ENCODE measurements at places on chromosomes 12 and 14.

- DNase-seq = no peak
Observed at GRCh38 chr12:131755305-131756113, 44.6 kb downstream of the SFSWAP start.

GRCh38 chr14:68958553-68958952, 20.5 kb downstream of the ACTN1 start:
- DNase-seq = no peak

DNA sequence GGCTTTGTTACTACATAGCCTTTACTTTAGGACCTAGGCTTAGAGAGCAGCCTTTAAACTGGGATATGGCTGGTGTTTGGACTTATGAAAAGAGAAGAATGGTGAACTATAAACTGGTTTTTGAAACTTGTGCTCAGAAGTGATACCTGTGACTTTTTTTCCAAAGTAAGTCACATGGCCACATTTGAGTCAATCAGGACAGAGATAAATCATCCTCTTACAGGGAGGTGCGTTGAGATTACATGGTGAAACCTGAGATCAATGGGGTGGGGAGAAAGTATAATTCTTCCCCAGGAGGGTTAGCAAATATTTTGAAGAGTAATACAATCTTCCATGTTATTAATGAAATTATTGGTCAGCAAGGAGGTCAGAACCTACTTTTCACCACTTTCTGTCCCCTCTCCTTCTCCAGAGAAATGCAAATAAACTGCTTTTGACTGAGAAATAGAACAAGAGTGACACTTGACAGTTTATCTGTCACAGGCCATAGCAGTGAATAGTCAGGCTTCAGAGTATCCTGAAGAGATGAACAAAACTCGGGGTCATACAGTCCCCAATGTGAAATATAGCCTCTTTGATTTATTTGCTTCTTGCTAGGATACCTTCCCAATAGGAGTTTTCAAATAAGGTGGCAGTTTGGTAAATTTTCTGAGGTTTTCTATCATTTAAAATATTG, 11.1 kb upstream of the ZNF641 start:
- no peak for DNase-seq

- DNase-seq = peak; percentile 30
Observed at GRCh38 chr12:1993341-1993740, 10.9 kb downstream of the DCP1B start.

- no peak for DNase-seq
Observed at GRCh38 chr14:64706119-64706592, 1.9 kb downstream of the PLEKHG3 start.

Measured in brain pericyte (primary cell).